CD4-positive, alpha-beta T cell treated with Interleukin-12 subunit alpha and Interleukin-12 subunit beta, for 1 hour (primary cell): ENCODE measurements at places on chromosomes 1 and 21.

- DNase-seq = no peak
Measured at GRCh38 chr1:94110946-94111740, 9.8 kb downstream of the ABCA4 start.

- no peak for DNase-seq
Measured at GRCh38 chr1:156667968-156668709, 9.1 kb downstream of the NES start.

GRCh38 chr1:89998306-89998705 lies 3.4 kb downstream of the ZNF326 start:
- DNase-seq = no peak

- no peak for DNase-seq
Measured at GRCh38 chr1:223429821-223430220, 36.6 kb downstream of the CCDC185 start.

- DNase-seq = no peak
Measured at GRCh38 chr1:116465845-116466685, 93.0 kb downstream of the ATP1A1 start.

GRCh38 chr1:115505148-115505571 lies 136.6 kb upstream of the VANGL1 start:
- DNase-seq = no peak

DNA sequence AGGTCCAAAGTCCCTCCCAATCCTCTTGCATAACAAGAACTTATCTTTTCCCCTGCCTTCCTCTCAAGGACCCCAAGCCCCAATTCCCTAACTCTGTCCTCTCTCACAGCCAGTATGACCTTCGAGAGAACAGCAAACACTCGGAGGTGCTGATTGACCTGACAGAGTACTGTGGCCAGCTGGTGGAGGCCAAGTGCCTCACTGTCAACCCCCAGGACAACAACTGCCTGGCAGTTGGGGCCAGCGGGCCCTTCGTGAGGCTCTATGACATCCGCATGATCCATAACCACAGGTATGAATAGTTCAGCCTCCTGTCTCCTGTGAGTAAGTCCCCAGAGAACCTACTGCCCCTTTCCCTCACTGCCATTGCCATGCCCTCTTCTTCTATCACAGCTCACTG lies 29.9 kb upstream of the TMEM222 start:
- no peak for DNase-seq
